ENCODE measurements at places on chromosomes 7 and 10. TPM values are rescaled to one million over a fixed set of nuclear protein-coding genes. Genes with fewer than 3 reads are reported as not detected.

GRCh38 chr7:93622036-93623033 is 47.8 kb upstream of the CALCR start:
- DNase-seq: peak; percentile 55

FAM24A gene
- total RNA-seq: not detected

ITIH5 gene
- not detected for total RNA-seq

DNA sequence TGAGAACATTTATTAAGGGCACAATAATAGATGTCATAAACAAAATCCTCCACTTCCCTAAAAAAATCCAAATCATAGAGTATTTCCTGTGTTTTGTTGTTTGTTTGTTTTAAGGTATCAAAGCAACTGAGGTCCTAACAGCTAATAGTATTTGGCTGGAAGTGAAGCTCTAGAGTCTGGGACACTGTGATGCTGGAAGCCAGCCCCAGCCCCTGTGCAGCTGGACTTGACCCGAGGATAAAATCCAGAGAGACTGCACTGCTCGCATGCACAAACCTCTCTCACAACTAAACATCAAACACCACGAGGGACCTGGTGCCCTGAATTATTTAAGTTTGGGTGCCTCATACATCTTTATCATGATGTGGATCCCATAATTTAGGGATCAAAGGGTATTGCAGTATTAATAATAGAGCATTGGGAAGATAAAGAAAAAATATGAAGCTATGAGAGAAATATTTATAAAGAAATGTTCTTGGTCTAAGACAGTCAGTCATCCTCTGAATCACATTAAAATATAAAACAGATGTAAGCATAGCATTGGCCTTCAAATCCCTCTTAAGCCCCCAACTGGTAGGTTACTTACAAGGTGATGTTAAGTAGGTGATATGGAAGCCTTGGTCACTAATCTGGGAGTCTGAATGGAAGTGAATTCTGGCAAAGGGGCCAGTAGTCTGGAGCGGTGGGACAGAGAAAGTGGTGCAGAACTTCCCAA is 44.4 kb downstream of the CUBN start:
- no peak for DNase-seq

DNA sequence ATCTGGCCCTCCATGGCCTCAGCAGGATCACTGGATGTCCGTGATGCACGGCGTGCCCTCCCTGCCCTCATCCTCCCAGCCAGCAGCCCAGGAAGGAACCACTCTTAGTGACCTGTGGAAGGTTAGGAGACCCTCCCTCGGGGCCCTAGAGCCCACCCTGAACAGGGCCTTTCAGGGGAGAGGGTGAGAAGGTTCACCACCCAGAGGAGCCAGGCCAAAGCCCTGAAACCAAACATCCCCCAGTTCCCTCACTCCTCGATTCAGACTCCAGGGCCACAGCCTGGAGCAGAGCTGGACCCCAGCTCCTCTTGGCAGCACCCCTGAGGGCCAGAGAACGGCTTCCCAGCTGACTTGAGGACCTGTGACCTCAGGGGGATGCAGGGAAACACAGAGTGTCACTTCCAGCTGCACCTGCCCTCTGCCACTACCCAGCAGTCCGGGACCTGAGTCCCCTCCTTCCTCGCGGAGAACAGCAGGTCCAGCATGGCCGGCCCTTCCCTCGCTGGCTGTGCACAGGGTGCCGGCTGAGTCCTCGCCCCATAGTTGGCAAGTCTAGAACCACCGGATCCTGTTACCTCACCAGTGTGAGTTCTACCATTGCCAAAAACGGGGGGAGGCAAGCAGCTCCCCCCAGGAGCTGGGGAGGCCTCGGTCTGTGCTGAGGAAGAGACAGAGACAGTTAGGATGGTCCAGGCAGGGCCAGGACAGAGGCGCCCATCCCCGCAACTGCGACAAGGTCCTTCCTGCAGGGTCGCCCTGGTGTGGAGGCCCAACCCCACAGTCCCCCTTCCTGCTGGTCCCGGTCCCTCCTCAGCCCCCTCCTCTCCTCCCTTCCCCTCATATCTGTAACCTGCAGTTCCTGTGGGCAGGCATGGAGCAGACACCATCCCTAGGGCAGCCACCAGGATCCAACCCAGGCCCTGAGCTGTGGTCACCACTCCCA is 158.6 kb downstream of the NRF1 start:
- DNase-seq: no peak

GRCh38 chr7:50362142-50362541 is 57.6 kb downstream of the IKZF1 start:
- no peak for DNase-seq

RBP4 gene
- total RNA-seq: 0.42 TPM

All from myocyte (in vitro differentiated cells).